Activated CD8-positive, alpha-beta T cell treated with anti-CD3 and anti-CD28 coated beads for 36 hours (primary cell): ENCODE measurements at places on chromosomes 7 and 10. TPM values are rescaled to one million over a fixed set of nuclear protein-coding genes. Genes with fewer than 3 reads are reported as not detected.

GRCh38 chr10:119466655-119467054 lies 75.9 kb downstream of the RGS10 start:
- peaks cover 12% of the 10 kb centered on the region for H3K4me1 ChIP-seq
- H3K36me3 ChIP-seq = no peaks in the 10 kb centered on the region
- no peak overlapping the region for H3K4me3 ChIP-seq

DNA sequence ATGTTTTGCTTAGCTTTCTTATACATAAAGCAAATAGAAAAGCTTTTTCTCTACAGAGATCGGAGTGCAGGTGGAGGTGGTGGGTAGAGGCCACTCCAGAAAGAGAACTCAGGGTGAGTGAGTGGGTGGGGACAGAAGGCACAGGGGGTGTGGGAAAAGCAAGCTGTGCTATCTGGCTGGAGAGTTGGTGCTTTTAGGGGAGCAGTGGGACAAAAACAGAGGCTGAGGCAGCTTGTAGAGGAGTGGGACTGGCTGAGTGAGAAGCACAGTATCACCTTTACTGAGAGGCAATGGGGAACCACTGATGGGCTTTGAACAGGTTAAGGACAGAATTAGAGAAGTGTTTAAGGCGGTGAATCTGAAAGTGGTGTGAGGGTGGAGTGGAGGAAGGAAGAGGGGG lies 275.3 kb downstream of the TCF7L2 start:
- no peak for DNase-seq
- peaks cover 26% of the 10 kb centered on the region for H3K4me1 ChIP-seq
- no peaks in the 10 kb centered on the region for H3K36me3 ChIP-seq
- H3K27me3 ChIP-seq = peaks cover 32% of the 10 kb centered on the region
- no peak overlapping the region for H3K4me3 ChIP-seq
- no peak overlapping the region for H3K27ac ChIP-seq

GRCh38 chr10:97003804-97004201 lies 171.7 kb downstream of the LCOR start:
- peaks cover 4% of the 10 kb centered on the region for H3K36me3 ChIP-seq
- no peaks in the 10 kb centered on the region for H3K4me1 ChIP-seq
- H3K4me3 ChIP-seq = no peak overlapping the region
- no peak overlapping the region for H3K27ac ChIP-seq

Gene MSS51
- total RNA-seq = 2.0 TPM

Gene AKR1C4
- total RNA-seq = not detected

Gene TSPAN33
- 9.3 TPM for total RNA-seq

Gene RNF148
- total RNA-seq = not detected

Gene ADARB2
- total RNA-seq = 1.3 TPM
